ENCODE measurements at places on chromosomes 12 and 14.

DNA sequence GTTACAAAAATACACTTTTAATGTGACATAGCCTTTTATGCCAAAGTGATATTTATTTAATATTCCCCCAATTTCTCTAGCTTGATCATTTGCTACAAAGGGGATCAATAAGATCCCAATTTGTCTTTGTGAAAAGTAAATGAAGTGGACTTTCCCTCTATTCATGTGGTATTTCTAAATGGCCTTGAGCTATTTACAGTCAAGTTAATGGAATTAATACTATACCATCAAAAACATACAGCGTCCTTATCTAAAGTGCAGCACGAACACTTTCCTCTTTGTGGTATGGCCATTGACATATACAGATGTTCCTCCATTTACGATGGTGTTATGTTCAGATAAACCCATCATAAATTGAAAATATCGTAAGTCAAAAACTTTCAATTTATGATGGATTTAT lies 23.2 kb downstream of the CFL2 start:
- DNase-seq = no peak

DNA sequence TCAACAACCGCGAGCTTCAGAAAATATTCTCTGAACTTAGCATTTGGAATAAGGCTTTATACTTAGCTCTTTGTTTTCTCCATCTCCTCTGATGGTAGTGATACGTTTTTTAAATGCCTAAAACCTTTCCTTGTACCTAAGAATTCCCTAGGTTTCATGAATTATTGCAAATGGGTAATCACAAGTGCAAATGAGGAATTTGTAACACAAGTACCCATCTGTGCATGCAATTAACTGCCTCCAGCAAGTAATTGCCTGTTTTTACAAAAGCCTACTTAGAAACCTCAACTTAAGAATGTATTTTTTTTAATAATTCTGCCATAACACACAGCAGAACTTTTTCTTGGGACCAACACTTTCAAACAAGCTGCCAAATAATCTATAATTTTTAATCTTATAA lies 149.2 kb downstream of the PHLDA1 start:
- DNase-seq = no peak

DNA sequence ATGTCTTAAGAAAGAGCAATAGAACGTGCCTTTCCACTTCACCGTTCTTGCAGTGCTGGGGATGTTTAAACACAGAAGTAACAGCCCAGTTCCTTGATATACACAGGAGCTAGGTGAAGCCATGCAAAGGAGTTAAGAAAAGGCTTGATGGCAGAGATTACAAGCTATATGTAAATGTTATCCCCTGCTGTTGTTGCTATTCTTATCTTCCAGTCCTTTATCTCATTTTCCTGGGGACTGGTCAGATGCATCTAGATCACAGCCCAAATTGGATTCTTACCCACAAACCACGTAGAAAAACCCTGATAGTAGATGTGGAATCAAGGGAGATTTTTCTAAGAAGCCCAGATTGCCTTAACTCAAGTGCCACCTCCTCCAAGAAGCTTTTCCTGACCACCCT lies 5.5 kb downstream of the ASCL1 start:
- no peak for DNase-seq

DNA sequence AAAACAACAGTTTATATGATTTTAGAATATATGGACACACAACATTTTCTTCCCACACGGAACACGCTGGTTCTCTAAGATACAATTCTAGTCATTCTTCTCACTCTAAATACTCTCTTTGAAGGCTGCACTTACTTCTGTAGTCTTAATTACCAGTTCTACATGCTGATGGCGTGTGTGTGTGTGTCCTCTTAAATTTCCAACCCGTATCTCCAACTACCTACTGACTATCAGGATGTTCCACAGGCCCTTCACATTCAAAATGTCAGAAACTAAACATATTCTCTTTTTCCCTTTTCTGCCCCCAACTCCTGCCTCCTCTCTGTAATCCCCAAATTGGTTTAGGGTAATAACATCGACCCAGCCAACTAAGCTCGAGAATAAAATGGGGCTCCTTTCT lies 75.2 kb downstream of the DUSP16 start:
- DNase-seq = no peak

DNA sequence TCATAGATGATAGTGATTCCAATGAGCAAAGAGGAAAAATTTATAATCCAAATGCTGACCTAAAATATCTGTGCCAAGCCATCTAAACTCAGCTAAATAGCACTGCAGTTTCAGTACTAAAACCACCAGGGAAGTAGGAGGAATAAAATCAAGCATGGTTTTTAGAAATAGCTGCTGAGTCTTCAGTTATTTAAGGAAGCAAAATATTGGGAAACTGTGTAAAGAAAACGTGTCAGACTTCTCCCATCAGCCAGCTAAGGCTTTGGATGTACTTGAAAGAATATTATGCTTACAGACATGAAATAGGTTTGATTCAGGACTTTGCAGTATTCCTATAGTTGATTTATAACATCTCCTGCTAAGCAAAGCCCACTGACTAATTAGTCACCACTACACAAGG lies 24.7 kb downstream of the CLEC2D start:
- DNase-seq = no peak

DNA sequence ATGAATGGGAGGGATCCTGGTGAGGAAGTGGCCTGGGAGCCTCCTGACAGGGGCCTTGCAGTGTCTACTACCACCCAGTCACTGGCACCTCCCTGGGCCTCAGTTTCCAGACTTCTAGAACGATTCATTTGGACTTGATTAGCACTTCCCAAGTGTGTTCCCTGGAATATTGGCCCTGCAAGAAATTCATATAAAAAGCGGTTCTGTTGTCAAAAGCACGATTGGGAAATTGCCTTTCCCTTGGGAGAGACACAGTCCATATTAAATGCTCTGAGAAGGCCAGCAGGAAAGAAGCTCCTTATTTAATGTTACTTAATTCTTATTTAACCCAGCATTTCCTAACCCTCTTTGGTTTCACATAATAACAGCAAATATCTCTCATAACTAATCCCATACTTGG lies 61.9 kb downstream of the DRAM1 start:
- DNase-seq = no peak

- no peak for DNase-seq
These were observed 106.4 kb upstream of the C14orf180 start for GRCh38 chr14:104473244-104473565.

- peak; percentile 20 for DNase-seq
These were observed 145.0 kb downstream of the SLC38A6 start for GRCh38 chr14:61125867-61126572.

GRCh38 chr14:65267856-65268255 lies 144.7 kb upstream of the FUT8 start:
- no peak for DNase-seq

GRCh38 chr14:73168274-73168673 lies 32.0 kb downstream of the PSEN1 start:
- DNase-seq = no peak

GRCh38 chr12:5247144-5247543 lies 184.8 kb upstream of the NTF3 start:
- DNase-seq = no peak

DNA sequence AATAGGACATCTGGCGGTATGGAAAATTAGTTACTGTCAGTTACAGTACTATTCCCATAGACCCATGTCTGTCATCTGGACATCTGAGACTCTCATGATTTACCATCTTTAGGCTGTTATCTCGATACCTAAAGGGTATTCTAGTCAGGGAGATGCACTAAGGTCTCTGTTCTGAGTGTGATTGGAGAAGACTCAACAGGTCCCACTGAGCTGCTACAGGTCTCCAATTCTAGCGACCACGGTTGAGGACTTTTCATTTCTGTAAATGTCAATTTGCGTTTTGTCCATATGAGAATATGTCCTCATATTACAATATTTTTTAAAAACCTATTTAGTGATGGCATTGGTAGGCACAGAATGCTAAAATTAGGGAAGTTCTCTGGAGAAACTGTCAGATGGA lies 1160.2 kb downstream of the TMEM121 start:
- no peak for DNase-seq

- DNase-seq = no peak
These were observed 124.2 kb downstream of the SRGAP1 start for GRCh38 chr12:63968673-63969072.

DNA sequence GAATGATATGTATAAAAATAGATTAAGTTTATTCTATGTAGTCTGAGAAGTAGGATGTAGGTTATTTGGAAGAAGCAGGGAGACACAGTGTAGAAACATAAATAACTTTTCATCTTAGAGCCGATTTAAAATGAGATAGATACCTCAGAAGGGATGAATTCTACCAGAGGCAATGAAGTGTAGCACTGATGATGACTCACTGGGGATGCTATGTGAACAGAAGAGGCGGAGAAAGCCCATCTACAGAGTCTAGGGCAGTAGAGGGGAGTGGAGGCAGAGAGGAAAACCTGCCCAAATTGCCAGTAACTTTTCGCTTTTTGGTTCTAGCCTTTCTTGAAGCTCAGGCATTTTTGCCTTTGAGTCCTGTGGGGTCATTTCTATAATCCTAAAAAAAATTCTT lies 451.8 kb downstream of the ATP23 start:
- no peak for DNase-seq

DNA sequence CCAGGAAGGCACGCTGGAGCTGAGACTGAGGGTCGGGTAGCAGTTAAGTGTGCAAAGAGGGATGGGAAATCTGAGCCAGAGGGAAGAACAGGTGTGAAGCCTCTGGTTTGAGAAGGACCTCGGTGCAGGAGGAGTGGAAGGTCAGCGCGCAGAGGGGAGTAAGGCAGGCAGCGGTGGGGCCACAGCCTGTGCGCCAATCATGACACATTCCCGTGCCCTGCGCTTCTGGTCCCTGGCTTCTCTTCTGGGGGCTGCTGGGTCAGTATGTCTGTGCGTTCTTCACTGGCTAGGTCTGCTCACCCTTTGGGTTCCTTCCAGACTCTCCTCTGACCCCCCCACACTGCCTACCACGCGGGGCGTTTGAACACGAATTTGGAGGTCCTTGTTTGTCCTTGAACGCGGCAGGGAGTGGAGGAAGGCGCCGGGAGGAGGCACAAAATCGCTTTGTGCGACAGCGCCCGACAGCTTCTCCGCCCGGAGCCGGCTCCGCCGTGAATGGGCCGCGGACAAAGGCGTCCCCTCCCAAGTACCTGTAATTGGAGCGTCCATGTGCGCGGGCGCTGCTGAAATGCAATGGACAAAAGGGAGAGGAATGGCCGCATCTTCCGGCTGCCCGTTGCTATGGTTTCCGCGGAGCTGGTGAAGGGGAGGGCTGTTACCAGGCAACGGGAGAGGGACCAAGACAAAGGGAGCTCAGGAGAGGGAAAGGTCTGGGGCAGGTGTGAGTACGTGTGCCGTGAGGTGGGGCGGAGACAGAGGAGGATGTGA lies 207.2 kb upstream of the SRRM4 start:
- no peak for DNase-seq

- no peak for DNase-seq
These were observed 594 bp downstream of the TAMALIN start for GRCh38 chr12:52007158-52007921.

DNA sequence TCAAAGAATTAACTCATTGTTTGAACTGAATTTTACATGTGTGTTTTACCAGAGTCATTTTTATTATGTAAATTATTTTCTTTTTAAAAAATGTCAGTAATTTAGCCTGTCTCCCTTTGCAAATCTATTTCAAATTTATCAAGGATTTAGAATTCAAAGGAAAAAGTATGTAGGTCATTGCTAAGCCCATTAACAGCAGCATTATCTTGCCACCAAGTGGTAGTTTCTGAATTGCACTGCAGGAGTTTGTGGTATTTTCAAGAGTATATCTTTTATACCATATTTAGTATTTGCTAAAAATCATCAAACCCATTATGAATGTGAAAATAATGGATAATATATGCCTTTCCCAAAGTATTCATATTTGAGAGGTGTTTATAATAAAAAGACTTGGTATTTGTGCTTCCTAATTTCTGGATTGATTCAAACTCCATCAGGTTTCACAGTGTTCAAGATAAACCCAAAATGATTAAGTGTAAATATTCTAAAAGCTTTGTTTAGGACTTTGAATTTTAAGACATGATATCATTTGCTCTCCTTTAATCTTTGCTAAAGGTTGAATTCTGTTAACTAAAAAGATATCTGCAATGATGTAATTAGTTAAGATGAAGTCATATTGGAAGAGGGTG lies 711.4 kb downstream of the FSCB start:
- DNase-seq = no peak

DNA sequence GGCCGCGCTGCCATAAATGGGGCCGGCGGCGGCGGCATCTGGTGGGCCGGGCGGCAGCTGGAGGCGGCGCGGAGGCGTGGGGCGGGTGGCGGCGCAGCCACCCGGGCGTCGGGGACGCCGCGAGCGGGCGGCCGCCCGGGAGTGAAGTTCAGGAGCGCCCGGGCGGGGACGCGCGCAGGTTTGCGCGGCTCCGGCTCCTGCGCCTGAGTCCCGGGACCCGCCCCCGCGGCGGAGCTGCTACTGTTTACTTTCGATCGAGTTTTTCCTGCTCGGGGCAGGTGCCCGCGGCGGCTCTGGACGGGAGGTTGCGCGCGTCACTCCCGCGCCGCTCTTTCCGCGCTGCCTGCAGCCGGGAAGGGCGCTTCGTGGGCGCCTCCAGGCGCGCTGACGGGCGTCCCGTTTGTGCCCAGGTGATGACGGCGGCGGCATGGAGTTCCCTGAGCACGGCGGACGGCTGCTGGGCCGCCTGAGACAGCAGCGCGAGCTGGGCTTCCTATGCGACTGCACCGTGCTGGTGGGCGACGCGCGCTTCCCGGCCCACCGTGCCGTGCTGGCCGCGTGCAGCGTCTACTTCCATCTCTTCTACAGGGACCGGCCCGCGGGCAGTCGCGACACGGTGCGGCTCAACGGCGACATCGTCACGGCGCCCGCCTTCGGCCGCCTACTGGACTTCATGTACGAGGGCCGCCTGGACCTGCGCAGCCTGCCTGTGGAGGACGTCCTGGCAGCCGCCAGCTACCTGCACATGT lies at the start of gene ZBTB42:
ZBTB42 (plus strand) TSS at position 331 of the 749 bp plus-strand sequence; CDS start at position 428, 97 bp downstream.
- DNase-seq = peak; percentile 63

- no peak for DNase-seq
These were observed 54.8 kb downstream of the SAMD4A start for GRCh38 chr14:54621686-54622085.
